ENCODE measurements at places on chromosomes 7 and 10. TPM values are rescaled to one million over a fixed set of nuclear protein-coding genes. Genes with fewer than 3 reads are reported as not detected.
A peak's percentile ranks its signal among the peaks of the same experiment; 100 is the strongest.

DNA sequence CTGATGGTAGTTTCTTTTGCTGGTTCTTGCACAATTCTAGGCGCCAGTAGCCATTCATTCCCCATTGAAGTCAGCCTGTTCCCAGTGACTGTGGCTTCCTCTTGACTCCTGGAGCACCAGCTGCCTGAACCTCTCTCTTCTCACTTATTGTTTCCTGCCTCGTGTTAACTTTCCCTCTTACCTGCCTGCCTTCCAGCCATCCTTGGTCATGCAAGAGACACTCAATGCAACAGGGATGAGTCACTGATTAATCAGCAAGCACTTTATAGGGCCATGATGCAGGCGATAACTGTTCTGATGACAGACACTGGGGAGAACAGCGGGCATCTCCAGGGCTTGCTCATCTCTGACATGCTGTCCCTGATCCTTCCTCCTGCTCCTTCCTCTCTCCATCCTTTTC is 122.0 kb downstream of the PLCE1 start:
- DNase-seq, result no peak

DNA sequence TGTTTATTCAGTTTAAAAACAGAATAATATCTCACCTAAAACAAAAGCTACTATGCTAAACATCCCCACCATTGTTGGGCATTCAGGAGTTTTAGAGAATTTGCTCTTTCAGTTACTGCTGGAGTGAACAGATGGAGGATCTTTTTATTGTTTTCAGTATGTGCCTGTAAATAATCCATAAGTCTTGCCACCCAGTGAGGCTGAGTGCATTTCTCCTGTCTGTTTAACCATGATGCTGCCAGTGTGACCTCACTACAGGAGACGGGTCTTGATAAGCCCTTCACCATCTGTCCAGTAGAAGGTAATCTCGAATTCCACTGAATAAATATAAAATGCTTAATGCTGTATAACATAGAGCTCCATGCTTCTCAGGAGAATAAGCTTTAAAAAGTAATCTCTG is 430.9 kb downstream of the POM121L12 start:
- no peak for DNase-seq

DNA sequence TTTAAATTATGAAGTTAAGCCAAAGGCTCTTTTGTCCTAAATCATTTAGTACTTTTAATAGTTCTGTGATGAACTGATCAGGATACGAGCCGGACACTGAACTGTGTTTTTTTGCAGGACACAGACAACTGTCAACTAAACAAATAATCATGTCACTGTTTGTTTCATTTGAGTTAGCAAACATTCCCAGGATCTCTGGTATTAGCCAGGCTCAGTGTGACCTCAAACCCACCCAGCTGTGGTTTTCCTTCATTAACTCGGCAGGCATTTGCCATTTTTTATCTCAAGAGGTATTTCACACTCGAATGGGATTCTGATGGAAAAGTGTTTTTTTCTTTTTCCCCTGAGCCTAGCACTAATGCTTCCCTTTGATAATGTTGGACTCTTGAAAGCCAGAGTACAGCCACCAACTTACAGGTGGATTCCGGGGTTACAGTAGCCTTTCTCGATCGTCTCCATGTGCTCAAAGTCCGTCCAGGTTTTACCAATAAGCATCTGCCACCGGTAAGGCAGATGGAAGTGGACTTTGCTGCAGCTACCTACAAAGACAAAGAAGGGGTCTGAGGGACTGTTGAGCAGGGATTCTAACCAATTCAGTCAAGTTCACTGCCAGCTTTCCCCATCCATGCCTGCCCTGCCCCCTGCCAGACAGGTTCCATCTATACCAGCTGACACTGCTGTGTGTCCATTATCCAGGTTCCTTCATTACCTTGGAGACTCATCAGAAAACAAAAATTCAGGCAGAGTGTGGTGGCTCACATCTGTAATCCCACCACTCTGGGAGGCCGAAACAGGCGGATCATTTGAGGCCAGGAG is 33.4 kb downstream of the ZC3HAV1 start:
- no peak for DNase-seq

BRAF gene
- polyA plus RNA-seq, result 12.2 TPM

GSAP gene
- 5.0 TPM for polyA plus RNA-seq

SPDYE8 gene
- 0.41 TPM for polyA plus RNA-seq

DNA sequence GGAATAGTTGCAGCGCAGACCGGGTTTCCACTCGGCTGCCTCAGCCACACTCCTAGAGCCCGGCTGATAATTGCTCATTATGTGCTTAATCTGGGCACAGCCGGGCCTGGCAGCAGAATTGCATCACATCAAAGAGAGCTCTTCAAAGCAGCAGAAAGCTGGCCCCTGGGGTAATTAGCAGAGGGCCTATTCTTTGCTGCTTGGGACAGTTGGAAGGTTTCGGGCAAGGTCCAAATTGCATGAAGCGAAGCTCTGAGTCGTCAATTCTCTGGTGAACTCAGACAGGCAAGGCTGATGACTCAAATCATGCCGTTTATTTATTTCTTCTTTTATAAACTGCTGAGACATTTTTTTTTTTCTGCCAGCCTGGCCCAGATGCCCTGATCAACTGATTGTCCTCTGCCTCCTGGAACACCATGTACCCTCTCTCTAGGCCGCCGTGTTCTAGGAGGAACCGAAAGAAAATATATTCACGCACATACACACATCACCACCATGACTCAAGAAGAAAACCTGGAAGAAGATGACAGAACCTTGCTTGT is 242.2 kb downstream of the RAB11FIP2 start:
- no peak for DNase-seq

KIAA1217 gene
- polyA plus RNA-seq, result 41.8 TPM

GJD4 gene
- 4.2 TPM for polyA plus RNA-seq

IQUB gene
- 0.37 TPM for polyA plus RNA-seq

- peak; percentile 17 for DNase-seq
Observed at GRCh38 chr10:51487576-51487975, 211.8 kb downstream of the CSTF2T start.

PCGF5 gene
- 15.6 TPM for polyA plus RNA-seq

SLC18A2 gene
- polyA plus RNA-seq, result 0.27 TPM

DNA sequence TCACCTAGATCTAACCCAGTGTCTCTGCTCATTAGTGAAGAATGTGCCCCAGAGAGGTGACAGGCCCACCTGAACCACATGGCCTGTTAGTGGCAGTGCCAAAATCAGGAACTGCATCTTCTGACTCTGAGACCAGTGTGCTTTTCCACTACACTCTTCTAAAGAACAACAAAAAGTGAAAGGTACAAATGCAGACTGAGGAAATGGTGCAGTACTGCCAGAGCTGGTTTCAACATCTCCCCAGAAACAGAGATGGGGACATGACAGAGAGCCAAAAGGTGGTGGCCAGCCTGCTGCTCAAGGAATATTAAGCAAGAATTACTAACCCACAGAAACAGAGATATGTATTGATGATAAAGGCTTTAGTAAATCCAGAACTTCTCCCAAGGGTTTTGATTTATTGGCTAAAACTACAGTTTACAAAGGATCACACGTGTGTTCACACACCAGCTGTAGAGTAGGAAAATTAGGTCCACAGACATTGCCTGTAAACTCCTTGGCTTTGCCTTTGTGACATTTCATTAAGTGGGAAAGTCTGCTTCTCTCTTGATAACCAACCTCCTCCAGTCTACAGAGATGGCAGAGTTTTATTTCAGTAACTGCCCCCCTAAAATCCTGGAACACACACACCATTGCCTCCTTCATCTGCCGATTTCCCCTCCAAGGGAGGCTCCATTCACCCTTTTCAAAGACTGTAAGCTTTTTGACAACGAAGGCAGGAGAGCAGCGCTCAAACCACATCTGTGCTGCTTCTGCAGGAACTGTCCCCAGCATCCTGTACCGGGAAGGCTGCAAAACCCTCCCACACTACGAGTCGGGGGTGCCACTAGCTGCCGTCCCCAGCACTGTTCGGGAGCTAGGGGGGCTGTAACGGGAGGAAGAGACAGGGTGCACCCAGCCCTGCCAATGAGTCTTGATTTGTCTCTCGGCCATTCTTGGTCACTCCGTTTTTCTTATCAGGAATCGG is 29.8 kb downstream of the GSDME start:
- DNase-seq, result no peak

DNA sequence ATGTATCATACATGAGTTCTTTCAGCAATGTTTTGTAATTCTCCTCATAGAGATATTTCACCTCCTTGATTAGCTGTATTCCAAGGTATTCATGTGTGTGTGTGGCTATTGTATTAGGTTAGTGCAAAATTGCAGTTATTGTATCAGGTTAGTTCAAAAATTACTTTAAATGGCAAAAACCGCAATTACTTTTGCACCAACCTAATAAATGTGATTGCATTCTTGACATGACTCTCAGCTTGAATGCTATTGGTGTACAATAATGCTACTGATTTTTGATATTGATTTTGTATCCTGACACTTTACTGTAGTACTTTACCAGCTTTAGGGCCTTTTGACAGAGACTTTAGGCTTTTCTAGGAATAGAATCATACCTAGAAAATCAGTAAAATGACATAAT is 297.4 kb downstream of the ZWINT start:
- DNase-seq, result no peak

- DNase-seq, result no peak
Observed at GRCh38 chr7:610141-610530, 90.5 kb upstream of the PDGFA start.

GRCh38 chr7:14380881-14381280 is 391.4 kb upstream of the ETV1 start:
- no peak for DNase-seq

- DNase-seq, result no peak
Observed at GRCh38 chr7:99767662-99768061, 16.3 kb downstream of the CYP3A4 start.

EFCAB10 gene
- 0.93 TPM for polyA plus RNA-seq

DNA sequence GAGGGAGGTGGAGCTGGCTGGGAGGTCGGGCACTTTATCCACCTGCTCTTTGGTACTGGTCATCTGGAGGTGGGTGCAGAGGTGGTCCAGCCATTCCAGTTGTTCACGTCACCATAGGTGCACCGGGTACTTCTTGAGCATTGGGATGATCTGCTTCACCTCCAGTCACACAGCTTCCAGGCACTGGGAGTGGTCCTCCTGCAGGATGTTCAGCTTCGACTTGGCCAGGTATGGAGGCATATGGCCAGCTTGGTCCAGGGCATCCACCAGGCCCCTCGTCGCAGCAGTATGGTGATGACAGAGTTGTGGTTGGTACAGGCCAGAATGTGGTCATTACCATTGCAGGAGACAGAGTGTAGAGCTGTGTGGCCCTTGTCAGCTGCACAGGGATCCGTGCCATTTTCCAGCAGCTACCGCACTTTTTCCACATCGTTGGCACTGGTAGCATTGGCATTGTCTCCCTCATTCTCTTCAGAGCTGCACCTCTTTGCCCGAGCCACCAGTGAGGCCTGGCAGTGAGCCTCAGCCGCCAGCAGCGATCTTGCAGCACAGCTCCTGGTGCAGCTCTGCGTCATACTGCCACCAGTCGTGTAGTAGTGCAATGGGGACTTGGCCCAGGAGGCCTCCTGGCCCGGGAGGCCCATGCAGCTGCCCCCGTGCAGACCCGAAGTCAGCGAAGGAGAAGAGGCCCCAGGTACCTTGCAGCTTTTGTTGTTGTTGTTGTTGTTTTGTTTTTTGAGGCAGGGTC is 150.9 kb downstream of the ZNF22 start:
- no peak for DNase-seq

ASB10 gene
- polyA plus RNA-seq, result 8.2 TPM

DNA sequence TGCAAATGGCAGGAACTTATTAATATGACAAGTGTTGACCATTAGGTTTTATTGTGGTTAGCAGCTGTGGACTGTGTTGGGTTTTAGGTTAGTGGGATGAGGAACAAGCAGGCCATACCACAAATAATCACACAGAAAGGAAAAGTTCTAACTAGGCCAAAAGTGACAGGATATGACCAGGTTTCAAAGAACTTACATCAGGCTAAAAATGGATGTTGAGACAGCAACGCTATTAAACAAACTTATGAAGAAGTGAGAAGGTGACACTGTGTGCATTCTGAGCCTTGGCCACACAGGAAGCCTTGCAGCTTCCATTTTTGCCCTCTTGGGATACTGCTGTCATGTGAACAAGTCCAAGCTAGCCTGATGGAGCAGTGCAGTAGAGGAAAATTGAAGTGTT is 568.8 kb downstream of the HTR7 start:
- no peak for DNase-seq

DNA sequence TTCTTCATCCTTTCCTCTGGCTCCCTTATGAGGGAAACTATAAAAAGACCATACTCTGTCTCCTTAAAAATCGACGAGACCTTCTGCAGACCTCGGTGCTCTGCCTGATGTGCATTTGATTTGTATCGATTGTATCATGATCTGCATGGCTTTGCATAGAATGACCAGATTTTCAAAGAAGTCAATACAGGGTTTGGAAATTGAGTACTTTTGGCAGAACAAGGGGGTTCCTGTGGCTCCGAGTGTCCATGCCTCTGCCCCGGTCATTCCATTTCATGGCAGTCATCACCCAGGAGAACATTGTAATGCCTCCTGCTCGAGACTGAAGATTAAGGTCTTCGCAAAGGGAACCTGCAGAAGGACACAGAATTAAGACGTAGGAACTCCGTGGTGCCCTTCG is 685 bp downstream of the CASP2 start:
- DNase-seq, result no peak

NME8 gene
- not detected for polyA plus RNA-seq

- no peak for DNase-seq
Observed at GRCh38 chr7:10875080-10875479, 98.6 kb upstream of the PHF14 start.

ZNF3 gene
- 29.8 TPM for polyA plus RNA-seq

DNA sequence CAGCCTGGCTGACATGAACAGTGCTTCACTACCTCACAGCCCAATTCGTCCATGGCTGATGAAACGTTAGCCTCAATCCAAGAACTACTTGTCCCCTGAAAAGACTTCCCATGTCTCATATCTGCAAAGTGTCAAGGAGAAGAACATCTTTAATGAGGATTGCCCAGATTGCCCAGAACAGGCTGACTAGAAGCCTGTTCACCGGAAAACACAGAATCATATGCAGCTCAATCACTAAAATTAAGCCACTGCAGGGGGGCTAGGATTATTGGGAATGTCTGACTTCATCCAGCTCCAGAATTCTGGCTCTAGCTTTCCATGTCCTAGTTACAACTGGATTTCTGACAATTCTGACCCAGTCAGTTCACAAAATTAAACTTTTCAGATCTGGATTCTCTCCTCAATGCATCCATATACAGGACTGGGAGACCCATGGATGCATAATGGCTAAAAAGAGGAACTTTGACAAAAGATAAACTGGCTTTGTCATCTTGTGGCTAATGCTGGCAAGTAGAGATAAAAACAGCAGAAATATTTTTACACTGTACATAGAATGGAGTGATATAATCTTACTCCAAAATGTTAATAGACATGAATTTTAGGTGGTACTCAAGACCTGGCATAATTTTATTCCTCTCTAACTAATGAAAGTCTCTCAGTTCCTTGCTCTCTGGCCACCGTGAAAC is 467.0 kb upstream of the POT1 start:
- DNase-seq, result no peak

- no peak for DNase-seq
Observed at GRCh38 chr7:114715907-114716306, 206.0 kb upstream of the MDFIC start.

GRCh38 chr10:106705681-106706100 is 458.8 kb downstream of the SORCS1 start:
- peak; percentile 76 for DNase-seq

EBLN1 gene
- polyA plus RNA-seq, result not detected

GRCh38 chr10:124532106-124532641 is 70.6 kb downstream of the LHPP start:
- no peak for DNase-seq

GRCh38 chr10:132506711-132507408 is 30.7 kb upstream of the INPP5A start:
- DNase-seq, result peak; percentile 68

- no peak for DNase-seq
Observed at GRCh38 chr10:100043344-100043743, 33.6 kb upstream of the DNMBP start.
